ENCODE measurements at places on chromosomes 6 and 20.

GRCh38 chr20:24684421-24684871, 215.0 kb downstream of the SYNDIG1 start:
- DNase-seq = no peak

GRCh38 chr6:42514745-42515144, 49.1 kb upstream of the UBR2 start:
- no peak for DNase-seq

- no peak for DNase-seq
Observed at GRCh38 chr6:145480024-145480423, 255.3 kb downstream of the EPM2A start.

GRCh38 chr6:167882244-167882643, 55.5 kb downstream of the AFDN start:
- DNase-seq = no peak

- no peak for DNase-seq
Observed at GRCh38 chr6:40410821-40411220, 176.3 kb downstream of the LRFN2 start.

- DNase-seq = no peak
Observed at GRCh38 chr6:6861351-6861894, 246.3 kb upstream of the RREB1 start.

GRCh38 chr20:21615617-21616080, 89.8 kb upstream of the PAX1 start:
- DNase-seq = peak; percentile 25

- no peak for DNase-seq
Observed at GRCh38 chr20:19375801-19376200, 163.4 kb downstream of the SLC24A3 start.

DNA sequence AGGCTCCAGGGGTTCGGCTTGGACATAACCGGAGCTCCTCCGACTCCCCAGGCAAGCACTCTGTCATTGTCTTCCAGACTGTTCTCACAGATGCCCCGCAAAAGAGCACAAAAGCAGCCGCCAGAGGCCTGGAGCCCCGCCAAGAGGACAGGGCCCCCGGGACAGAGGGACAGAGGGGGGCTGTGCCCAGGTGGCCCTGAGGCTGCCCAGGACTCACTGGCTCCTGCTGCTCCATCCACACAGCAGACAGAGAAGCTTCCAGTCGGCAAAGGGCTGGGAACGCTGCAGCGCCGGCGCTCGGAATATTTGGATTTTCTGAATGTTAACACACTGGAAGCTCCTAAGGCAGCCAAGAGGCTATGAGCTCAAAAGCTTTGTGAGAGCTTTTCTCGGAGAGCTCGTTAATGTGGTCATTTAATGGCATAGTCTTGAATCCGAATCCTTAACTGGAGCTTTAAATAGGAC, 68.0 kb upstream of the QKI start:
- no peak for DNase-seq

GRCh38 chr6:163952005-163952404, 537.5 kb downstream of the QKI start:
- DNase-seq = no peak

GRCh38 chr20:62980380-62980960, 26.3 kb downstream of the BHLHE23 start:
- DNase-seq = no peak

DNA sequence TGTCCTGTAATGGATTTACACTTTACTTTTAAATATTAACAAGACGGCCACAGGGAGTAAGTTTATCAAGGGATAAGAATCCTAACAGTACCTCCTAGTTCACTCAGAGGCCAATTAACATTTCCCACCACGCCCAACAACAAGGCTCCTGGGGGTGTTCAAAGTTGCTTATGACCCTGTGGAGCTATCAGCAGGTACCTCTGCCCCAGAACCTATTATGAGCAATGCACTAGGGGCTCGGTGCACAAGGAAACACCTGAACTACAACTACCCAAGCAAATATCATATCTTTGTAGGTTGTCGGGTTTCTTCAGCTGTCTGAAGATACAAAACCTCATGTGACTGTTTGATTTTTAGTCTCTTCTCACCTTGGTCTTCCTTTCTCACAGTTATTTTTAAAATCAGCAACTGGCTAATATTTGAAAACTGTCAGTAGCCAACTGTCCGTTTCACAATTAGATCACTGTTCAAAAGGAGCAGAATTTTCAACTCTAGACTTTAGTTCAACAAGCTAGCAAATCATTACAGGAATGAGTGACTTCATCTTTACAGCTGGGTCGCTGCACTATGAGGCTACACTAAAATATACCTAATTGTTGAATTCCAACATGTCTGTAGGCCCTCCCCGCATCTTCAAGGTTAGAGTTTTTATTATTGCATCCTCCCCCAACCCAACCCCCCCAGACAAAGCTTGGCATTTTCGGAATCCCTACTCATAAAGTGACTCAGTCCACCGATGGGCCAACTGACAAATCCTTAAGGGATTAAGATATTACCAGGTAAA, 38.1 kb downstream of the B4GALT5 start:
- no peak for DNase-seq

GRCh38 chr6:109241199-109241598, 141.1 kb downstream of the CD164 start:
- no peak for DNase-seq

DNA sequence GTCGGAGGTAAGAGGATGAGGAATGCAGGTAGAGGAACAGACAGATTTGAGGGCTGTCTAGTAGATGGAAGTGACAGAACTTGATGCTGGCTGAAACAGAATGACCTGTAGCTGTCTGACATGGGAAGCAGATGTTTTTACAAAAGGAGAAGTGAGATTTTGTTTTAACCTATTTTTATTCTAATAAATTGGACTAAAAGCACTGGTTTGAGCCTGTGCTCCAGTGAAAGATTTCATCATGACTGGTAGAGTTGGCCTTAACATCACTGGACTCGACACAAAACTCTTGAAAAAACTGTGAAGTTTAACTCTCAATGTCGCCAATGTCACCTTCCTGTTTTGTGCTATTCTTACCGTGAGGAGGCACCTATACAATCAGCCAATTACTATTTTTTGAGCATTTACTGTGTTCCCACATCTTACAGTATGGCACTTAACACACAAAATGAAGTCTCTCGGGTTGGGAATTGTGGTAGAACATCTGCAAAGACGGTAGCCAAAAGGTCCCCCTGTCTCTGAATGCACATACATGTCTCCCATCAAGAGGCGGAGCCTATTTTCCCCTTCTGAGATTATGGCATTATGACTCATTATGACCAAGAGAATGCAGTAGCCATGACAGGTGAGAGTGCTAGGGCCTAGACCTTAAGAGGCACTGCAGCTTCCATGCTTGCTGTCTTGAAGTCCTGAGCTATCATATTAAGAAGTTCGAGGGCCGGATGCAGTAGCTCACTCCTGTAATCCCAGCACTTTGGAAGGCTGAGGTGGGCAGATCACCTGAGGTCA, 93.2 kb downstream of the FOXF2 start:
- no peak for DNase-seq

- DNase-seq = no peak
Observed at GRCh38 chr6:165181951-165182414, 127.4 kb downstream of the C6orf118 start.

GRCh38 chr6:45791211-45792168, 224.2 kb downstream of the CLIC5 start:
- no peak for DNase-seq

DNA sequence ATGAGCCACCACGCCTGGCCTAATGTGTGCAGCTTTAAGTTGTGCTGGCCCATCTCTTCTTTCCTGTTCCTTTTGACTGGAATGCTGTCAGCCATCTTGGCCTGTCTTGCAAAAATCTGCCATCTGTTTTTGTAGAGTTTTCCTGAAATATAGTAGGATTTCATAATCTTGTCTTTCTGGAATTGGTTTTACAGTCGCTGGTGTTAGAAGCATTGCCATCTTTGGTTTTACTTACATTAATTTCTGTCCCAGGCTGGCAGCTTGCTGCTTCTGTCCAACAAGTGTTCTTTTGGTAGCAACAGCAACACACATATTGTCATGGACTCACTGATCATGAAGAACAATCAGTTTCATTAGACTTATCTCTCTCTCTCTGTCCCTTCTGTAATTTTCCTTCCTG, 29.1 kb upstream of the TULP1 start:
- no peak for DNase-seq

GRCh38 chr6:52667572-52667971, 3.3 kb upstream of the TMEM14A start:
- no peak for DNase-seq

DNA sequence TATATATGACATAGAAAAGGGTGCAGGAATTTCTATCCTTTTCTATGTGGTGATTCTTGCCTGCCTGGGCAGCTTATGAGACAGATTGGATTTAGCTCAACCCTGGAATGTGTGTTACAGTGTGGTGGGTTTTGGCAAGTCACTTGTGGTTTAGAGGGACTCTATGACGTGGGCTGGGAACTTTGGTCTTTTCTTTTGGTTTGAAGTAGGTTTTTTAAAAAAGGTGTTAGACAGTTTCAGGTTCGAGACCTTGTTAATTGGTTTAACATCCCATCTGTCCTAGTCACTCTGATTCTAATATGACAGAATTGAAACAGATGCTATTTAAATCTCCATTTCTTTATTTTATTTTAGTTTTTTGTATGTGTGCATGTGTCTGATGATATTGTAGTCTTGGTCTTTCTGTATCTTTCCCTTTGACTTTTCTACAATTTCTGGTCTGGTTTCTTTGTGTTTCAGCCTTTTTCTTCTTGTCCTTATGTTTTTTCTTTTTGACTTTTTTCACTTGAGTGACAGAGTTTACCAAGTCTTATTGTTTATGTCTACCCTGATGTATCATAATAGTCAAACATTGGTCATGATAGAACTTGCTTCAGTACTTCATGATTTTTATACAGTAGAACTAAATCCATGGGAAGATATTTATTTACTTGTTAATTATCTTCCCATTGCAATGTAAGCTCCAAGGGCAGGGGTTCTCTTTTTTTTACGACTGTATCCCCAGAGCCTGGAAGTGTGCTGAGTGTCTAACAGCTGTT, 174.3 kb downstream of the CDKAL1 start:
- no peak for DNase-seq

- no peak for DNase-seq
Observed at GRCh38 chr6:129494099-129494498, 215.9 kb downstream of the ARHGAP18 start.

- DNase-seq = no peak
Observed at GRCh38 chr6:36772397-36772796, 66.8 kb downstream of the CPNE5 start.

DNA sequence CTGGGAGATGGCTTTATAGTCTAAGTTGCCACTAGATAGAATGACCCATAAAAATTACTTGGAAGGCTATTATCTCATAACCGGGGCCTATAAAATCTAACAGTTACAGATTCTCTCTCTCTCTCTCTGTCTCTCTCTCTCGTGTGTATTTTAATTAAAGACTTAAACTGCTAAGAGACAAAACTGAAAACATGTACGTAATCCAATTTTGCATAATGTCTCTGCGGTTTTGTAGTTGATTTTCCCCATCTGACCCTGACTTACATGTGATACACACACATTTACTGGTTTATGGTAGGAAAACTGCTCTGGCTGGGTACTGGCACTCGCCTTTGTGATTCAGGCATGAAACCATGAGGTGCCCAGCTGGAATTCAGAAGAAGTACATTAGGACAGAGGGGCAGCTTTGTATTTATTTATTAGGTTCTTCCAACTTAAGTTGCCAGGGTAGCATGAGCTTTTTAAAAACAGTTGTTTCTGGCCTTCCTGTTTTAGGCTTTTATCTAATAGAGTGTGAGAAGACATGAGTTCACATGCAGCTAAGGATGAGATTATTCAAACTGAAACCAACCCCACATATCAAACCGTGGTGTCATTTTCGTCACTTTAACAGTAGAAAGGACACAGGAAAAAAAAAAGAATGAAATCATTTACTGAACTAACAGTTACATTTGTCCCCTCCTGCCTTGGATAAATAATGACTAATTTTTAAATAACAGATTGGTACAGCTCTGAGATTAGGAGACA, 182.5 kb downstream of the GMPR start:
- DNase-seq = peak; percentile 42

GRCh38 chr20:50280851-50281655, 90.4 kb downstream of the CEBPB start:
- DNase-seq = no peak

GRCh38 chr20:4592316-4593148, 129.2 kb upstream of the PRND start:
- peak; percentile 28 for DNase-seq

- peak; percentile 29 for DNase-seq
Observed at GRCh38 chr6:26003102-26003694, 40.6 kb downstream of the TRIM38 start.

DNA sequence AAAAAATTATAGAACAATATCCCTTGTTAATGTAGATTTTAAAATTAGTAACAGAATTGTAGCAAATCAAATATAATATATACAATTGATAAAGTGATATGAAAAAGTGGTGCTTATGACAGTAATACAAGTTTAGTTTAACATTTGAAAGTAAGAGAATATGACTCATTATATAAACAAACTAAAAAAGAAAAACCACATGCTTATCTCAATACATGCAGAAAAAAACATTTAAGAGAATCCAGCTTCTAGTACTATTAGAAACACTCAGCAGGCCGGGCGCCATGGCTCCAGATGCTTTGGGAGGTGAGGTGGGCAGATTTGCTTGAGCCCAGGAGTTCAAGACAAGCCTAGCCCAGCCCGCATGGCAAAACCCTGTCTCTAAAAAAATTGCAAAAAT, 60.7 kb upstream of the LAMA2 start:
- no peak for DNase-seq

- DNase-seq = no peak
Observed at GRCh38 chr6:82866446-82866845, 199.2 kb downstream of the UBE3D start.

- no peak for DNase-seq
Observed at GRCh38 chr20:2859330-2860121, 13.8 kb upstream of the PTPRA start.

DNA sequence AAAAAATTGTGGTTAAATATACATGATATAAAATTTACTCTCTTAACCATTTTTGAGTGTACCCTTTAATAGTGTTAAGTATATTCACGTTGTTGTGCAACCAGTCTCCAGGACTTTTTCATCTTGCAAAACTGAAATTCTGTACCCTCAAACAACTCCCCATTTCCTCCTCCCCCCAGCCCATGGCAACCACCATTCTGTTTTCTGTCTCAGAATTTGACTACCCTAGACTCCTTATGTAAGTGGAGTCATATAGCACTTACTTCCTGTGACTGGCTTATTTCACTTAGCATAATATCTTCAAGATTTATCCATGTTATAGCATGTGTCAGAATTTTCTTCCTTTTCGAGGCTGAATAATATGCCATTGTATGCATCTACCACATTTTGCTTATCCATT, 5.1 kb downstream of the VPS16 start:
- no peak for DNase-seq

- DNase-seq = no peak
Observed at GRCh38 chr6:117536317-117536716, 53.8 kb downstream of the DCBLD1 start.

- DNase-seq = no peak
Observed at GRCh38 chr20:64119301-64119680, 11.9 kb upstream of the NPBWR2 start.

GRCh38 chr6:136613477-136613876, 63.3 kb upstream of the MAP7 start:
- no peak for DNase-seq

GRCh38 chr20:62366370-62367135, 559 bp downstream of the LAMA5 start:
- no peak for DNase-seq

- no peak for DNase-seq
Observed at GRCh38 chr20:43542161-43542560, 16.7 kb upstream of the SGK2 start.
